ENCODE measurements at places on chromosomes 7 and 10.

DNA sequence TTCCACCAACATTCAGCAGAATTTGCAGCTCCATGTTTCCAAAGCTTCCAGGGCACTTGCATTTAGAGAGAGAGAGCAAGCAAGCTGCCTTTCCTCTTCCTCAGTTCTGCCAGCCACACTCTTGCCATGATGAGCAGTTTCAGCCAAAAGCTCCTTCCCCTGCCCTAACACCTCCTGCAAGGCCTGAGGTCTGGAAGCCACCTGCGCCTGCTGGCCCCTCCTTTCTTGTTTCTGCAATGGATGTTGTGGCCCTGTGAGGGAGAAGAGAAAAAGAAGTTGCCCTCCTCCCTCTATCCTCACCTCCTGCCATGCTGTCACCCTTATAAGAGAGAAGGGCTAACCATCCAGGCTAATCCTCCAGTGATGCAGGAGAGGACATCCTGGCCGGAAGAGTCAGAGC lies 48.7 kb downstream of the IKZF1 start:
- DNase-seq, result no peak

- DNase-seq, result no peak
Observed at GRCh38 chr7:11212816-11213215, 239.1 kb downstream of the PHF14 start.

GRCh38 chr10:15461353-15462108 lies 90.4 kb upstream of the FAM171A1 start:
- DNase-seq, result no peak

DNA sequence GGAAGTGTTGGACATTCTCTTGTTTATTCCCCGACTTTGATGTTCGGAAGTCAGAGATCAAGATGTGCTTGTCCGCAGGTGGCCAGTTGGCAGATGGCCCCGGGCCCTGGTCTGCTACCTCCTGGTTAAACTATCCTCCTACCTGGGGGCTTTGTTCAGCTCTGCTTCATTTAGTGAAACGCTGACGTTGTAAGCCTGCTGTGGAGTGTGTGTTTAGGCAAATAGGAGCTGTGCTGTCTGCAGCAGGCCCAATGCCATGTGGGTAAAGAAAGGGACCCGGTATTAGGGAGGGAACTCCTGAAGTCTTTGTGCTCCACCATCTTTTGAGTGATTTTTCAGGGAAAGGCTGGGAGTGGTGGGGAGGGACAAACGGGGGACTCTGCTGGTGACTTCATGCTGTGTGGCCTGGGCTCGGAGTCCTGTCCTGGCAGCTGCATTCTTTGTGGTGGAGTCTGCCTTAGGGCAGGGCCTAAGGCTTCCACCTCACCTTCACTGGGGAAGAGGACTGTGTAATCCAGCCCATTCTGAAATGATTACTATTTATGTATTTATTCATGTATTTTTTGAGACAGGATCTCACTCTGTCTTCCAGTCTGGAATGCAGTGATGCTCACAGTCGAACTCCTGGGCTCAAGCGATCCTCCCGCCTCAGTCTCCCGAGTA lies 171.1 kb upstream of the KLF6 start:
- DNase-seq, result no peak

GRCh38 chr10:85531706-85532105 lies 834.9 kb downstream of the GRID1 start:
- DNase-seq, result no peak

- DNase-seq, result peak; percentile 37
Observed at GRCh38 chr7:2510909-2511768, 8.4 kb upstream of the LFNG start.

- no peak for DNase-seq
Observed at GRCh38 chr10:105070952-105071351, 429.9 kb downstream of the SORCS3 start.

DNA sequence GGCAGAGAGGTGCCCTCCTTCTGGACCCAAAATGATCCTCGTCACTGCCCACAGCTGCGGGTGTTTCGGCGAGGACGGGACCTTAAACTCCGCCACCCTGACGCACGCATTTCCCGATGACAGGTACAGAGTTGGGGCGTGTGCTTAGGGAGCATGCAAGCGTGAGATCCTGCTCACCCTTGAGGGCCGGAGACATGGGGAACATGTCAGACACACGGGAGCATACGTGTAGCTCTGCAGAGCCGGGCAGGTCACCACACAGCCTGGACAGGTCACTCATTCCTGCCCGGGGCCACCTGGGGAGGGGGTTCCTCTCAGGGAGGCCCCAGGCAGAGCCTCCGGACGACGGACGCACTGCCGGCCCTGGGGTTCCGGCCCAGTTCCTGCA lies 57.6 kb upstream of the PDGFA start:
- no peak for DNase-seq

DNA sequence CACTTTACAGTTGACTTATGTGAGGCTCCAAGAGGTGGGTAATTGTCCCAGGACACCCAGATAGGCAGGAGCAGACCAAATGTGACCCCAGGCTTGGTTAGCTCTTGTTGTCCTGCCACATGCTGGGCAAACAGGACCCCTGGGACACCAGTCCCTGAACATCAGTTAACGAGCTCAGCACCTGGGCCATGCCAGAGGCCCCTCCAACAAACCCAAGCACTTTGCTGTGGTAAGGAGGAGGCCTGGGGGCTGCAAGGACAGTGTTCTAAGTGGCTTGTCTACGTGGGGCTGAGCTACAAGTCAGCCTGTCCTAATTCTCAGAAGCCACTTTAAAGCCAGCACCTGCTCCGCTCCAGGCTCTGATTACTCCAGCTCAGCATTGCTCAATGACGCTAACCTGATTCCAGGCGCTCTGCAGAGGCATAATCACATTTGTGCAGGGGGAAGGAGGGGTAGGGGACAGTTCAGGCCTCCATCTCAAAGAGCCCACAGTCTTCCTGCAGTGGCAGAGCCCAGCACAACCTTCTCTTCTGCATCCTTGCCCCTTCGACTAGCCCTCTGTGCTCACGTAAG lies 57.2 kb downstream of the DDC start:
- DNase-seq, result no peak

- DNase-seq, result no peak
Observed at GRCh38 chr10:119754936-119755335, 29.1 kb downstream of the INPP5F start.

- no peak for DNase-seq
Observed at GRCh38 chr10:101126684-101127628, 4.1 kb upstream of the TLX1 start.

DNA sequence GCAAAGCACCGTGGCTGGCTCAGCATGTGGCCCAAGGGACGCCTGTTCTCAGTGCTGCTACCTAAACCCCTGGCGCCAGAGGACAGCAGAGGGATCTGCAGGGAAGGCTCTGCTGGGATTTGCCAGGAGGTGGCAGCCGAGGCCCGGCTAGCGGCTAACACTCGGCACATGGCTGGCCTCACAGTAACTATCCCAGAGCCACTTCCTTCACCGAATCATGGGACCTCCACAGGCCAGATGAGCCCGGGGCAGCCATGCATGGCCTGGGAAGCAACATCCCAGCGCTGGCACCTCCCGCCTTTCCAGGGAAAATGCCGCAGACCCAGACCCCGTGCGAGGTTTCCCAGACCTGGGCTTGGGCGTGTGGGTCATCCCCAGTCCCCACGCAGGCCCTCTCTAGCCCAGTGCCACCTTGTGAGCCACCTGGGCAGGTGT lies 36.4 kb downstream of the DPYSL4 start:
- peak; percentile 48 for DNase-seq

DNA sequence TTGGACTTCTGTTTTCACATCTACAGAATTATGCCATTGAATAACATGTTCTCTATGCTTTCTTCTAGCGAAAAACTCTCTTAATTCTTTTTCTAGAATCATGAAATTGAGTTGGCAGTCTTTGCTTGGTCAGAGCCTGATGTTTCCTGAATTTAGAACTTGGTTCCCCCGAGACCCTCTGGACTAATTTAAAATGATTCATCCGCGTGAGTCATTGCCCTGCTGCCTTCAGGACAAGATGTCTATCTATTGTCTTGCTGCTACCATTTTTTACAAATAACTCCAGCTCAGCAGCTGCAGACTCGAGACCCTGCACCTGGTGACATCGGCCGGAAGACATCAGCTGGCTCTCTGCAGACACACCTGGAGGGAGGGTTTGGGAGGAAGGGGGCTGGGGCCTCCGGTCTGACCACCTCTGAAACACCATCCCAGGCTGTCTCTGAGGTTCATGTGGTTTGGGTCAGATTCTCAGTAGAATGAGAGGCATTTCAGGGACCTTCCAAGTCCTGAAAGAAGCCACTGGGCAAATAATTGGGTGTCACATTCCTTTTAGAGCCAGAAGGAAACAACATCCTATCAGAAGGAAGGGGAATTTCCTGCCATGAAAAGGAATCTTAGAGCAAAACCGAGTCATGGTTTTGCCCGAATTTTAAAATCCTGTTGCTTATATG lies 20.9 kb upstream of the KLF6 start:
- peak; percentile 54 for DNase-seq

GRCh38 chr10:132319853-132320653 lies 11.9 kb upstream of the LRRC27 start:
- DNase-seq, result no peak

DNA sequence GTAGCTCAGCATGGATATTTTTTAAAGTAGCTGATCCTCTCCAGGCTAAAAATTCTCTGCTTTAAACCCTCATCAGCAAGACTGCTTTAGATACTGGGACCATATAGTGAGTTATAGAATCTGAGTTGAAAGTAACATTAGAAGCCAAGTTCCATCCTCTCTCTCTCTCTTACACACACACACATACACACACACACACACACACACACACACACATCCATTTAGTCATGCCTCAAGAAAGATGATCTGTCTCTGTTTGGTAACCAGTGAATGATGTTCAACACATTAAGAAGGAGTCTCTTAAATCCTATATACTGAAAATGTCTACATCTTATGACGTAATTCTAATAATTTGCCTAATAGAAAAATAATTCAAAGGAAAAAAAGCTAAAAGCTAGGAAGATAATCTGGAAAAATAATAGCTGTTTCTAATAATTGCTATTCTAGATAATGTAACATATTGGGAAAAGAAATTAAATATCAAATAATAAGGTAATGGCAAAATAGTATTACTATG lies 16.9 kb upstream of the ATP6V0A4 start:
- no peak for DNase-seq

DNA sequence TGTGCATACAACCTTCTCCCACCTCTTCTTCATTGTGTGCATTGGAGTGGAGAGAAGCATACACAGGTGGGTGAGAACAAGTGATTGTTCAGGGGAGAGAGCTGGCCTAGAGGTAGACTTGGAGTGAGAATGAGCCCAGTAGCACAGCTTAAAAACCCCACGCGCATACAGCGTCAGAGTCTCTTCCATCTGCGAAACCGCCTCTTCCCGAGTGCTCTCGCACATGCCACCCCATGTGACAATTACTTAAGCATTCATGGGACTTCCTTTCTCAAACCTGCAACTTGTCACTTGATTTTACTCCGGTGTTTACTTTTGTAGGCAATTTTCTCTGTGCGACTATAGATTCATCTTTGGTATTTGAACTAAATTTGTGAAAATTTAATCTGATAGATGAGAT lies 176.8 kb upstream of the AGK start:
- no peak for DNase-seq

GRCh38 chr7:108382932-108383331 lies 73.3 kb downstream of the NRCAM start:
- no peak for DNase-seq

GRCh38 chr7:7944619-7945282 lies 23.8 kb upstream of the GLCCI1 start:
- peak; percentile 7 for DNase-seq

- no peak for DNase-seq
Observed at GRCh38 chr7:116583653-116584052, 58.8 kb downstream of the CAV1 start.

DNA sequence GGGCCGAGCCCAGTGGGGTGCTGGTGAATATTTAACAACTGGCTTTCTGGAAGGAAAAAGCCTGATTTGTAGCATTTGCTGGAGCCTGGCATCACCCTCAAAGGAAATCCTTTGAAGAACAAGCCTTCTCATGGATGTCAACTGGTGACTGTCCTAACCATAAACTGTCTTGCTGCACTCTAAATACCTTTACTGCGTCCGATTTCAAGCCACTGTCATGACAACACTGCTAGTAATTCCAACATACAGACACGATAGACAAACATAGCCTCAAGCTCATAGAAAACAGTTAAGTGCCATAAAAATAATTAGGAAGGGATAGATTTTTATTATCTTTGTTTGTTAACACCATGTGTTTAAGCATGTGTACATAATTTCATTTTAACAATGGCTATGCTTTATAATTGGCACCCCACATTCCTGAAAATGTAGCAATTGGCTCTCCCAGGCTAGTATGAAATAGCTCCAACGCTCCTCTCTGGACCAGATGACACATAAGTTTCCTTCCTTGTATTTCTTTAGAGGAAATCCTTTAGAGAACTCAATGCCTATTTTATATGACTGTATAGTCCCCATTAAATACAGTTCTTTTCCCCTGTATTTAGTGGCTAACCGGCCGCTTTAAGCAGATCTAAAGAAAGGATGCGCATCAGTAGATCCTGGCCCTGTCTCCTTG lies 273.4 kb downstream of the PRPF18 start:
- no peak for DNase-seq

GRCh38 chr7:151121380-151122170 lies 35.3 kb downstream of the AGAP3 start:
- DNase-seq, result no peak

- no peak for DNase-seq
Observed at GRCh38 chr10:43120929-43121314, 17.3 kb upstream of the CSGALNACT2 start.

- no peak for DNase-seq
Observed at GRCh38 chr10:34709637-34710390, 105.3 kb downstream of the PARD3 start.

- no peak for DNase-seq
Observed at GRCh38 chr7:102322202-102322715, 34.0 kb downstream of the SPDYE6 start.

GRCh38 chr7:21084286-21084685 lies 297.6 kb upstream of the SP8 start:
- DNase-seq, result no peak

DNA sequence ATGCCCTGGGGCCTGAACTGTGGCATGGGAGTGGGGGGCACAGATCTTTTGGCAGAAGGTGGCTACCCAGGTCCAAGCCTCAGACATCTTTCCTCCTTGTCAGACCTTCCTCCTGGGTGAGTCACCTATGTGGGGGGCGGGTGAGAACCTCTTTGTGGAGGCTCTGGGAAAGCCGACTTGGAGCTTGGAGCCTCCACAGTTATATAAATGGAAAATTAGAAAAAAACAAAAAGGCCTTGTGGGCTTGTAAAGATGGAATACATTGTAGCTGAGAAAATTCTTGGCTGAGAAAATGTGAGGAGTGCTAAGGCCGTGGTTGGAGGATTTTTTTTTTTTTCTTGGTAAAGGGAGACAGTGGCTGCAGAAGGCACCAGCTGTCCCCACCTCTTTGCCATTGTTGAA lies 292.5 kb downstream of the CCDC3 start:
- DNase-seq, result no peak

- no peak for DNase-seq
Observed at GRCh38 chr10:25336330-25336729, 161.5 kb downstream of the GPR158 start.

Measured in T follicular helper cell (primary cell).